ENCODE measurements at places on chromosomes 2 and 18.

GRCh38 chr2:47232738-47233415 is 77.8 kb upstream of the STPG4 start:
- DNase-seq, result no peak

DNA sequence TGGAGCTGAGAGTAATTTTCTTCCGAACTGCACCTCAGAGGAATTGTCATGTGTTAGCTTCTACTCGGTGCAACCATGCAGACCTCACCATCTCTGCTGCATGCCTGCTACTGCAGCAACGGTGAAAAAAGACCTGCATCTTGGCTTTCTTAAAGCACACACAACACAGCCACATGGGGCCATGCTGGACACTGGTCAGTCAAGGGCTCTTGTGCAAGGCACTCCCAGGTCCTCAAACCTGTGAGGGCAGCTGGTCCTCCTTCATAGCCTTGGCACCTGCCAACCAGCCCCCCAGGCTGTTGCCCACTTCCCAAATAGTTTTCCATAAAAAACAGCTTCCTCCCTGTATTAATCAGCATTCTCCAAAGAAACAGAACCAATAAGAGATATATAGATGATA is 113.5 kb upstream of the TEX51 start:
- no peak for DNase-seq

- DNase-seq, result peak; percentile 78
Observed at GRCh38 chr2:36800381-36800780, 103.9 kb downstream of the VIT start.

DNA sequence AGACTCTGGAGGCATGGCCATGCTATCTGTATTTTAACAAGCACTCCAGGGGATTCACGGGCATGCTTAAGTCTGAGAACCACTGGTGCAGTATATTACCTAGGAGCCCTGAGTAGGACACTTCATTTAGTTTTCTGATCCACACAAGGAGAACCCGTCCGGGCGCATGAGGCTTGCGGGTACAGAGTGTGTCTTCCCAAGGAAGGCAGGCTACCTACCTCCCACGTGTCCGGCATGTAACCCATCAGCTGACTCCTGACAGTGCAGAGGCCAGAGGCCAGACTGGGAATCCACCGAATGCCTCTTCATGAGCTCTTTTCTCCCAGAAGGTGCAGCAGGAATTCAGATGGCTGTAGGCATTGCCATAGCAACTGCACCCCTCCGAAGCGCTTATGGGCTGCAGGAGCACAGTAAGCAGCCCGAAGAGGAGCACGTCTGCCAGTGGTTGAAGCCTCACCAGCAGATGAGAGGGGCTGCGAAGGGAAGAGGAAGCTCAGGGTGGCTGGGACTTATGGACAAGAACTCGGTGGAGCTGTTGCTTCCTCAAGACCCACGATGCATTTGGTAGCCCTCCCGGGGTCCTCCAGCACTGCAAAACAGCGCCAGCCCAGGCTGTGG is 33.8 kb upstream of the DNMT3A start:
- no peak for DNase-seq

DNA sequence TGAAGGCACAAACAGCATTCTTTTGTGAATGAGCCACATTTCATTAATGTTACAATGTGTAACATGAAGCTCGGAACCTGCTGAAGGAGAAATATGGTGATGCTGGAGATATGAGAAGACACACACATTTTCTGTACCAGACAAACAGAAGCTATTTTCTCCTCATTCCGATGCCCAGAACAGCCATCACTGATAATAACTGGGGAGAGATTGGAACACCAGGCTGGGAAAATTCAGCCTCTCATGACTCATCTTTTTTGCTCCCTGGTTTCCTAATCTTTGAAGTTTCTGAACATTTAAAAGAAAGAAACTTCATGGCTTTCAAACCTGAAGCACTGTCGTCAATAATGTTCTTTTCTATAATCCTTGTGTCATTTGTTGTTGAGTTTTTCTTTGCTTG is 110.9 kb downstream of the LYPD6 start:
- no peak for DNase-seq

DNA sequence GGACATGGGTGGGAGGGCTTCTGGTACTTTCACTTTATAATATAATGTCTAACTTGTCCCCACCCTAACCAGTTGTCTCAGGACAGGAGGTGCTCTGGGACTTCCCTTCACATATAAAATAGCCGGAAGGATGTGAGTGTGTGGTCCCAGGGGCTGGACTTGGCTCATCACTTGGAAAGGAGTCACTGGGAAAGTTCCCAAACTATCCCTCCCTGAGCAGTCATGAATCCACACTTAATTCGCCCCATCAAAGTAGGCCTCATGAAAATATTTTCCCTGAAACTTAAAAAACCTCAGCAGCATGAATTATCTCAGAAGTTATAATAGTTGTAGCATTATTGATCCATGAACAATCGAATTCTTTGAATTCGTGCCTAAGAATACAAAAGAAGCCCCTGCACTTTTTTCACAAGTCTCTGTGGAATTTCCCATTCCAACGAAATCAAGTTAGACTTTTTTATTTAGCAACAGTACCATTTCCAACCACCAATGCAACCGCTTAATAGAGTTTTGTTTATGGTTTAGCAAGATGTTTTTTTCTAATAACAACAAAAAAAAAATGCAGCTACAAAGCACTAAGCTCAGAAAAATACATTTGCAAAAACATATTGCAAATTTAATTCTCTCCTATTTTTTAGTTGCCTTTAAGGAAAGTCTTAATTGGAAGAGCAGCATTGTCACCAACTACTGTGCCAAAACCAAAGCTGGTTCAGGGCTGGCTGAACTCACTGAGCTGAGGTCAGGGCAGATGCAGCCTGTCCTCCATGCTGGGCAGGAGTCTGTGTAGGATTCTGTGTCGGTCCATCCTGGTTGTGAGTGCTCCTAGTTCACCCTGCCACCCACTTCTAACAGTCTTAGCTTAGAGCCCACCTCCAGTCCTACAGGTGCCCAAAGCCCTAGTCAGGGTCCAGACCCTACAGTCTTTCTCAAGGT is 68.8 kb upstream of the SPTBN1 start:
- no peak for DNase-seq

DNA sequence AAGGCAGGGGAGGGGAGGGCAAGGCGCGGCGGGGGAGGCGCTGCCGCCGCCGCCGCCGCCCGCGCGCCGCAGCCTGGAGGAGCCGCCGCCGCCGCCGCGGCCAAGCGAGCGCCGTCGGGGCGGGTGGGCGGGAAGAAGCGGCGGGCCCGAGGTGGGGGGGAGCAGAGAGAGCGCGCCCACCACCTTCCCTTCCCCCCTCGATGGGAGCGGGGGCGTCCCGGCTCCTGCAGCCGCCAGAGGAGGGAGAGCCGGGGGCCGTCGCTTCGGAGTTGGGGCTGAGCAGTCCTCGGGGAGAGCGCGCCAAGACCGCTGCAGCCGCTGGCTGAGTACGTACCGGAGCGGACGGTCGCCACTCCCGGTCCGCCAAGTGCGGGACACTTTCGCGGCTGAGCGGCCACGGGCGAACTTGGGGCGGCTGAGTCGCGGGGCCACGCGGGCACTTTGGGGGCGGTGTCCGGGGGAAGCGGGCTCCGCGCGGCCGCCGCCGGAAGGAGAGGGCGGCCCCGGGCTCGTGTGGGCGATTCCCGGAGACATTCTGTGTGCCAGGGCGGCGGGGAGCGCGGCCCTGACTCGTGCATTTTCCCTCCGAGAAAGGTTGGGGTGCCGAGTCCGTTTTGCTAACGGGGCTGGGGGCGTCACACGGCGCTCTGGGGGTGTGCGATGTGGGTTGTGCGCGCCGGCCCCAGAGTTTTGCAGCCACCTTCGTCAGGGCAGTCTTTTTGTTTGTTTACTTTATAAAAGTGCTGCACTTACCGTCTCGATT is at the start of gene NAB1:
Gene NAB1, plus strand, starts transcription at position 49 of the 763 bp plus-strand sequence. CDS start 10,094 bp downstream, outside the sequence.
- DNase-seq, result peak; percentile 66

DNA sequence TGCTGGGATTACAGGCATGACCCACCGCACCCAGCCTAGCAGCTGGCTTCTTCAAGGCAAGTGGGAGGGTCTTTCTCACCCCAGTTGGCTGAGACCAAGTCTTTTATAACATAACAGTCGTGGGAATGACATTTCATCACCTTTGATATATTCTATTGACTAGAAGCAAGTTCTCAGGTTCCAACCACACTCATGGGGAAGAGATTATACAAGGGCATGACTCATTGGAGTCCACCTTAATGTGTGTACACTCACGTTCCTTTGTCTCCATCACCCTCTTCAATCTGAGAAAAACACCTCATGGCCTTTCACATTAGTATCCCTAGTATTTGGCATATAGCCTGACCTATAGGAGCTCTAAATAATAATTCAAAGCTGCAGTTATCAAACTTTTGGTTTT is 2.8 kb upstream of the BBS5 start:
- DNase-seq, result no peak

- DNase-seq, result no peak
Observed at GRCh38 chr2:181398000-181398399, 59.2 kb upstream of the ITGA4 start.

GRCh38 chr2:64168756-64169155 is 24.5 kb upstream of the PELI1 start:
- DNase-seq, result no peak

DNA sequence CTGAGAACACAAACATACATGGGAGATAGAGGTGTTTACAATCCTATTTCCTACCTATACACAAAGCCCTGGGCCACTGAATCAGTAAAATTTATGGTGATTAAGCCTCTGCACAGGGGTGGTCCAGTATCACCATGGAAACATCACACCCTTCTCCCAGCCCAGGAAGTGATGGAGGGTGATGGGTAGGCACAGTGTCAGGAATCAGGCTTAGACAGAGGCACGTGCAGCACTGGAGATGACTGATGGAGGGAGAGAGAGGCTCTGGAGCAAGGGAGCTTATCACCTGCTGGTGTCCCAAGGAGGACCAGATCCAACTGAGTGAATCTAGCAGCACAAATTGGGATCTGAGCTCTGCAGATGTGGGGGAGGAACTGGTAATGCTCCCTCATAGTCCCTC is 117.2 kb downstream of the RPIA start:
- DNase-seq, result no peak

- no peak for DNase-seq
Observed at GRCh38 chr2:108823286-108823685, 36.7 kb downstream of the CCDC138 start.

DNA sequence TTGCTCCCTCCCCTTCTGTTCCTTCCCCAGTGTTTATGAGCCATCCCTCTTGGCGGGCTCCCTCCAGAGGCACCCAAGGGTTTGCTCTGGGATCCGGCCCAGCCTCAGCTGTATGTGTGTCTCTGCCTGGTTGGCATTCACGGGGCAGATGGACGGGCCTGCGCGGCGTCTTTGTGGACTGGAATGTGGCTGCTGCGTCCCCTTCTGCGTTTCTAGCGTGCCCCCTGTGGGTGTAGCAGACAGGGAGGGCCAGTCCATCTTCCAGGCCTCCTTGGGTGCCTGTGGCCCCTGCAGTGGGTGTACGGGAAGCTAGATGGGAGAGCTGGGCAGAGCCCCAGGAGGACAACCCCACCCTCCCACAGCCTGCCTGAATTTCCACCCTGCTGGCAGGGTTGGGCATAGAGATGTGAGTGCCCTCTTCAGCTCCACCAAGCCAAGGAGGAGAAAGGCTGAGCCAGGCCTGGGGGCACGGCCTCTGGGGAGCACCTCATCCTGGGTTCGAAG is 15.7 kb downstream of the GPC1 start:
- DNase-seq, result no peak

DNA sequence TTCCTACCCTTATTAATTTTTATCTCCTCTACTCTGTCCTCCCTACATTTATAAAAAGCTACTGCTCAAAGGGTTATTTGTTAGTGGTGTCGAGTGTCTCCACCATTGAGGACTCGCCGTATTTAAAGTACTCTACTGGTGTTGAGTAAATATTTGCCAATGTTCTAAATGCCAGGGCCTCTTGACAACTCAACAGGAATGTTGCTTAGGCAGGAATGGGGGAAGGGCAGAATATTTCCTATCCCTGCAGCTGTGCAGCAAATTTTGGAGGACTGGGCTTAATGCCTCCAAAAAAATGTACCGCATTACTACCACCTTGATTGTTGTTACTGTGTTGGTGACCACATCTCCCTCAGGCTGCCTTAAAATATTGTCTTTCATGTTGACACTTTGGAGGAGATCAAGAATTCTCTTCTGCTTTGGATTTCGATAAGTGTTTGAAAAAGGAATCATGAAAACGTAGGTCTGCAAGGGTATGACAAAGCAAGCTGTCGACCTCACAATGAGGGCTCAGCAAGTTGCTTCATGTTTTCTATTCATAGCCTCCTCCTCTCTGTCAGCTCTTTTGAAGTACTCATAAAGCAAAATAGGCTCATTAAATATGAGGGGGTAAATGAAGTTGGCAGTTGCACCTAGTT is 84.3 kb downstream of the EFEMP1 start:
- no peak for DNase-seq

- no peak for DNase-seq
Observed at GRCh38 chr2:159213296-159213695, 73.2 kb downstream of the WDSUB1 start.

GRCh38 chr2:25021791-25022362 is 20.0 kb upstream of the EFR3B start:
- DNase-seq, result no peak

DNA sequence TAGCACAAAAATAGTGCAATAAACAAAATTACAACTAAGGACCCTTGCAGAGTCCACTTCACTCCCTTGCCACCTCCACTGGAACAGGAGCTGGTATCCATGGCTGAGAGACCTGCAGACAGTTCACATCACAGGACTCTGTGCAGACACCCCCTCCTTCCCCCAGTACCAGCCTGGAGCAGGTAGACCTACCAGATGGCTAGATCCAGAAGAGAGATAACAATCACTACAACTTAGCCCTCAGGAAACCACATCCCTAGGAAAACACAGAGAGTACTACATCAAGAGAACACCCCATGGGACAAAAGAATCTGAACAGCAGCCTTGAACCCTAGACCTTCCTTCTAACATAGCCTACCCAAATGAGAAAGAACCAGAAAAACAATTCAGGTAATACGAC is 49.8 kb downstream of the FBXO15 start:
- no peak for DNase-seq

GRCh38 chr2:119222213-119222612 is 1.4 kb upstream of the STEAP3 start:
- no peak for DNase-seq

GRCh38 chr18:27688581-27688980 is 488.3 kb downstream of the CDH2 start:
- no peak for DNase-seq

DNA sequence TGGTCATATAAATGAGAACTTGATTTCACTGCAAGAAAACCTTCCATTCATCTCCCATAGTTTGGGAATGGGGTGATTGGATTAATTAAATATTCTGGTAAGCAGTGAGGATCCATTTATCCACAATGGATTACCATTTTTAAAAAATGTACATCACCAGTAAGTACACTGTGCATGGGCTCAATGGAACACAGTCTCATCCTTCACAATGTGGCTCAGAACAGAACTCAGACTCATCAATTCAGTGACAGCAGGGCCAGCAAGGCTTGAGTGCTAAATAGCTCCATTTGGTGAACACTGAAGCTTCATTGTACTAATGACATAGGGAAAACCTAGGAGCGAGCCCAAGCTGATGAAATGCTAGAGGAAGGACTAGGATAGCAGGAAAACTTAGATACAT is 223.8 kb downstream of the CMPK2 start:
- DNase-seq, result no peak
